ENCODE measurements at places on chromosomes 16 and 17.
A peak's percentile ranks its signal among the peaks of the same experiment; 100 is the strongest.

DNA sequence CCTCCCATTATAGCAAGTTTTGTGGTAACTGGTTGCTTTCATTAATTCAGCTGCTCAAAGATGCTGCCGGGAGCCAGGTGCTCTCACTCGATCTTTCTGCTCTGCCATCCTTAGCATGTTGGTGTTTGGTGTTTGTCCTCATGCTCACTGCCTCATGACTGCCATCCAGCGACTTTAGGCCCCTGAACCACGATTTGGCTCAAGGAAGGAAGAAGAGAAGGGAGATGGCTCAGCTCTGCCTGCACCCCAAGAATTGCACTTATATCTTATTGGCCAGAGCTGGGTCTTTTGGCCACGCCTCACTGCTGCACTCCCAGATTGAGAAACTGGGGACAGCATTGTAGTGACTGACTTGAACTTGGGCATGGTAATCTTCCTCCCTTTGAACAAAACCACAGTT, 52.7 kb downstream of the ARSG start:
- no peak for DNase-seq

GRCh38 chr17:16994631-16995030, 22.7 kb upstream of the TNFRSF13B start:
- DNase-seq, result no peak

DNA sequence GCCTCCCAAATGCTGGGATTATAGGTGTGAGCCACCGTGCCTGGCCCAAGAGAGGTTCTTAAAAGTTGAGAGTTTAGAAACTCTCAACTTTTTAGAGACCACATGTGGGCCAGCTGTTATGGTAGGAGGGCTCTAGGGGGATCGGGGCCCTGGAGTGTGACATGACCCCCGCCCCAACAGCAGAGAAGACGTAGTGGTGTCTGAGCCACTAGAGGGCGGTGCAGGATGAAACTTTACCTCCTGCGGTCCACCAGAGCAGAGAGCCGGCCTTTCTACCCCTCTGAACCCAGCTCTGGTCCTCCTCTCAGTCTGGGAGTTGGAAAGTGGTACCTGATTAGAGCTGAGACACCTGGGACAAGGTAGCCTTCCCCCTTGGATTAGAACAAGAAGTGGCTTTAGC, 7.4 kb downstream of the CDK5RAP3 start:
- DNase-seq, result peak; percentile 32

- DNase-seq, result no peak
Measured at GRCh38 chr17:19264681-19265080, 27.5 kb downstream of the EPN2 start.

DNA sequence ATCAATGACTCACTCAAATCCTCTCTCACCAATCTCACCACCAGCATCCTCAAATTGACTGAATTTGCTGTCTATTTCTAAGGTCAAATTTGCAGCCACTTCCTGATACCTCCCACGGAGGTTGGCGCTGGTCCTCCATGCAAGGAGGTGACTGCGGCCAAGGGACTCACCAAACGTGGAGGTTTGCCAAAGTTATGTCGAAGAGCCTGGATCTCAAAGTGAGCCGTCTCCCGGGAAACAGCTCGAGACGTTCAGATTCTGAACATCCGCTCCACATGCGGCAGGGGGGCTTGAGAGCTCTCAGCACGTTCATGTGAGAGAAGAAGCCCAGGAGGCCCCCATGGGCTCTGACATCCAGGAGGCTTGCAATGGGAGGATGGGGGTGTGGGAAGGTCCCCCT, 22.6 kb downstream of the LGALS3BP start:
- no peak for DNase-seq

GRCh38 chr17:17476865-17477467, at the start of gene MED9:
Gene MED9 (plus strand): TSS chr17:17477000. CDS start chr17:17477042, 42 bp downstream.
- DNase-seq, result peak; percentile 55
